Activated CD8-positive, alpha-beta T cell treated with anti-CD3 and anti-CD28 coated beads for 36 hours (primary cell): ENCODE measurements at places on chromosomes 1 and 21. TPM values are rescaled to one million over a fixed set of nuclear protein-coding genes. Genes with fewer than 3 reads are reported as not detected.

The LRRC38 gene
- not detected for total RNA-seq

DNA sequence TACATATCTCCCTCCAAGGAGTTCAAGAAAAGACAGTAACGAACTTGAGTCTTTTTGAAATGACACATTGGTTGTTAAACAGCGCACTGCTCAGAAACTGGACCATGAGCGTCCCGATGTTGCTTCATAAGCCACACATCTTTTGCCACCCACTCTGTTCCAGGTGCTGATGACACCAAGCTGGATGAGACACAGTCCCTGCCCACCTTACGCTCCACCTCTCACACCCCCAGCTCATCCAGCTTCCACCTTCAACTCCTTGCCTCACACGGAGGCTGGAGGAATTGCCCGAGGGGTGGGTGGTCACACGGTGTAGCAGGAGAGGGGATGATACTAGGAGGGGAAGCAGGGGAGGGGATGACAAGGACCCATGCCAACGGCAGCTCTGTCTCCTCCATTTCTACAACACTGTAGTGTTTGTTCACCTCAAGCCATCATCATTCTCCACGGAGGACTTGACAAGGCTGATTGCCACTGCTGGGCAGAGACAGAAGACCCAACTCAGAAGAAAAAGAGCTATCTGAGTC lies 148.5 kb upstream of the TNR start:
- H3K4me1 ChIP-seq, result no peaks in the 10 kb centered on the region
- H3K4me3 ChIP-seq, result no peak overlapping the region
- H3K27ac ChIP-seq, result no peak overlapping the region
- H3K27me3 ChIP-seq, result no peaks in the 10 kb centered on the region

The BCAN gene
- not detected for total RNA-seq

The BSND gene
- not detected for total RNA-seq

The ST3GAL3 gene
- total RNA-seq, result 14.5 TPM

The OR2L3 gene
- not detected for total RNA-seq

DNA sequence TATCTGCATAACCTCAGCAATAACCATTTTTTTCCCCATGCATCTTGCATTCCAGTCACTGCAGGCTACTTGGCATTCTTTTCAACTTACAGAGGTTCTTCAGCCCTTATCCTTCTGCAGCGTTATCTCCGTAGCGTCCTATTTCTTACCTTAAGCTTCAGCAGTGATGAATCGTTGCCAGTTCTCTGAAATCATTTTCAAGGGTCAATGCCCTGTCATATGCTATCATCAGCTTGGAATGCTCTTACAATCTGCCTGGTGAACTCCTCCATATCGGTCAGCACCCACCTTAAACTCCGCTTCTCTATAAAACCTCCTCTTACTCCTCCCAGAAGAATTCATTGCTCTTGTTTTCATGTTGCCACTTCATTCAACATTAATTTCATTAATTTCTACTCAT lies 105.1 kb upstream of the DPH5 start:
- no peak for DNase-seq
- H3K27me3 ChIP-seq, result no peaks in the 10 kb centered on the region
- peaks cover 1% of the 10 kb centered on the region for H3K36me3 ChIP-seq

DNA sequence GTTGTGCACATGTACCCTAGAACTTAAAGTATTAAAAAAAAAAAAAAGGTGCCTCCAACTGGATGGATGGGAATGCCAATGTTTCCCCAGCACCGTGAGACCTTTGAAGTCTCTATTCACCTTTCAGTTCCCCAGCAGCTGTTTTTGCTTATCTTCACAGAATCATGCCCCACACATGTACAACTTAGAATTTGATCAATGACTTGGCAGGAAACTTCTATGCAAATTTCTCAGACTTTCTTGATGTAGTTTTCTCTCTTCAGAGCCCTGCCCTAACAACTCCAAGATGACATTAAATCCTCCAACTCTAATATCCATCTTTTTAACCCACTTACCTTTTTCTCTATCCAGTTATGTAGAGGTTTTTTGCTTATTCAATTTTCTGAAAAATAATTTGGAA lies 144.3 kb downstream of the PLPPR5 start:
- H3K4me3 ChIP-seq, result no peak overlapping the region
- no peak for DNase-seq
- no peaks in the 10 kb centered on the region for H3K27me3 ChIP-seq
- H3K36me3 ChIP-seq, result no peaks in the 10 kb centered on the region

The UBIAD1 gene
- total RNA-seq, result 26.2 TPM

The SV2A gene
- total RNA-seq, result 8.2 TPM

DNA sequence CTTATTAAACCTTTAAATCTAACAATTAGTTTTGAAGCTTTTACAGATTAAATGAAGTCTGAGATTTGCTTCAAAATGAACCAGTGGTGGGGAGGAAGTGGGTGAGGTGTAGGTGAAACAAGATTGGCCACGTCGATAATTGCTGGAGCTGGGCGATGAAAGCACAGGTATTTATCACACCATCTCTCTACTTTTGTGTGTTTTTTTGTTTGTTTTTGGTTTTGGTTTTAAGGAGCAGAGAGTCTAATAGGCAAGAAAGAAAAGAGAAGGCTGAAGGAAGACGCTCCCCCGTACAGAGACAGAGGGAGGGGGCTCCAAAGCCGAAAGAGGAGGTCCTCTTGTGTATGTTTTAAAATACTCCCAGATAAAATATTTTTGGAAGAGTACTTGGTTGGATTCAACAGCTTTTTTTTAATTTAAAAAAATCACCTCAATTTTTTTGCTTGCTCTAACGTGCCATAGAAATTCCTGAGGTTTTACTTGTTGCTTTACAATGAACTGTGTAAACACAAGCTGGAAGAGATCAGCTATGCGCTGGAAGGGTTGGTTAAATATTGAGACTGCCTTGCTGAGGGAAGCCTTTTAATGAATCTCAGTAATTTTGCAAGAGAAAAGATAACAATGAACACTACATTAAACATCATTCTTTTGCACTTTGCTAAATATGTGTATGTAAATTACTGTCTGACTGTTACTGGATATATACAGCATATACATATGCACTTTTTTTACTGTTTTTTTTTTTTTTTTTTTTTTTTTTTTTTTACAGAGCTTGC lies 6.7 kb upstream of the LGALS8 start:
- peaks cover 9% of the 10 kb centered on the region for H3K4me1 ChIP-seq
- peak overlapping the region; percentile 6 for H3K27ac ChIP-seq
- H3K36me3 ChIP-seq, result no peaks in the 10 kb centered on the region
- peak overlapping the region; percentile 22 for H3K4me3 ChIP-seq

The BARHL2 gene
- not detected for total RNA-seq

The ABCA4 gene
- not detected for total RNA-seq
